Keratinocyte (primary cell): ENCODE measurements at places on chromosomes 4 and X. TPM values are rescaled to one million over a fixed set of nuclear protein-coding genes. Genes with fewer than 3 reads are reported as not detected.

CNKSR2 gene
- 0.19 to 1.6 TPM (median 0.63 TPM) in 3 replicates for polyA plus RNA-seq

PFKFB1 gene
- 0.23 to 0.41 TPM (median 0.33 TPM) in 3 replicates for polyA plus RNA-seq

CLNK gene
- polyA plus RNA-seq, result not detected in 3 replicates

CT45A1 gene
- polyA plus RNA-seq, result not detected in 3 replicates

GYPB gene
- not detected in 3 replicates for polyA plus RNA-seq

CXXC4 gene
- polyA plus RNA-seq, result 0.01 TPM in 1 of 3 replicates, not detected in the others

CDS1 gene
- polyA plus RNA-seq, result 14.1 to 21.7 TPM (median 19.9 TPM) in 3 replicates

GRCh38 chrX:131704136-131704695, 160.3 kb downstream of the OR13H1 start:
- peak overlapping the region; percentile 69 for H3K4me3 ChIP-seq
- no peaks in the 10 kb centered on the region for H3K27me3 ChIP-seq
- no peaks in the 10 kb centered on the region for H3K4me1 ChIP-seq
- DNase-seq, result no peak
- peak overlapping the region; percentile 43 for H3K27ac ChIP-seq

DNA sequence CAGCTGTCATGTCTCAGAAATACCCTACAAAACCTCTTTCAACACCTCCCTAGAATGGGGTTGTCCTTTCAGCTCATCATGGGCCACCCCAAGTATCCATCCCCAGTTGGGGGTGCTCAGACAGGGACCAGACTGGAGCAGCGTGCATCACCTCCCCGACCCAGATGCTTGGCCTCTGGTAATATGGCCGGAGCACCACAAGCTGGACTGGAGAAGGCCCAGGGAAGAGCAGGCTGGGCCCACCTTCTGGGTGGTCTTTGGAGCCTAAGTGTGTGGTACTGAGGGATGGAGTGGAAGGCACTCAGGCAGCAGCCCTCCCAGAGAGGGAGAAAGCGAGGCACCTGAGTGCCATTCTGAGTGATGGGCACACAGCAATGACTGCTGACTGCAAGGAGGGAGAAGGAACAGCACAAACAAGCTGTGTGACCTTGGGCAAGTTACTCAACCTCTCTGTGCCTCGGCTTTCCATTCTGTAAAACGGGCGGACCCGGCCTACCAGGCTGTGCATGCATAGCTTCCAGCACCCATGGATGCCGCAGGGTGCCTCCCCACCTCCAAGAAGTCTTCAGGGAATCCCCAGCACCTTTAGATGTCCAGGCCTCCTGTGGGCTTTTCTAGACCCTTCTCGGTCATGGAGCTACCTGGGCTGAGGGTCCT, 228.2 kb downstream of the AFAP1 start:
- DNase-seq, result no peak
- H3K27me3 ChIP-seq, result no peaks in the 10 kb centered on the region
- no peak overlapping the region for H3K4me3 ChIP-seq
- no peaks in the 10 kb centered on the region for H3K4me1 ChIP-seq

GRCh38 chr4:7377223-7377865, 57.4 kb downstream of the PSAPL1 start:
- no peaks in the 10 kb centered on the region for H3K36me3 ChIP-seq
- no peak for DNase-seq
- no peak overlapping the region for H3K4me3 ChIP-seq

DNA sequence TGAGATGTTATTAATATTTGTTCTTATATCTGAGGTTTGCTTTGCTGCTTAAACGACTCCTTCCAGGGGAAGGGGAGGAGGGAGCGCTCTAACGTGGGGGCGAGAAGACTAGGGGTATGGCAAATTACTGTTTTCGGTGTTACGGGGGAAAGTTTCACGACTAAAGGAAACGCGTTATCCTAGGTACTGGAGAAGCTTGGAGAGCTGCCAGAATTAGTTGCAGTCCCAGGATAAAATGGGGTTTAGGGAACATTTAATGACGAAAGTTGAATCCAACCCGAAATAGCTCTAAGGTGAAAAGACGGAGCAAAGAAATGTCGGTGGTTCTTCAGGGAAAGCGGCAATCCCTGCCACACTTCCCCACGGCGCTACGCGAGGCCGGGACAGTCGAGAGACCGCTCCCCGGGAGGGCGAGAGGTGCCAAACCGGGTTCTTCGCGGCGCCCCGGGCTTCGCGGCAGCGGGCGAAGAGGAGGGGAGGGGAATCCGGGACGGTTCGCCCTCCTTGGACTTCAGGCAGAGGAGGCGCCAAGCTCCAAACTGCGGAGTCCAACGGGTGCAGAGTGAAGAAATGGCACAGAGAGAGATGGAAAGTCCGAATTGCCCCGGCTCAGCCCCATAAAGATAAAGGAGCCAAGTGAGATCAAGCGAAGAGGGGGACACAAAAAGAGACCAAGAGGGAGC, 724 bp downstream of the THOC2 start:
- peaks cover 2% of the 10 kb centered on the region for H3K4me1 ChIP-seq
- no peaks in the 10 kb centered on the region for H3K36me3 ChIP-seq
- H3K4me3 ChIP-seq, result peak overlapping the region; percentile 72
- H3K27ac ChIP-seq, result peak overlapping the region; percentile 82

GRCh38 chr4:140238351-140239056, 84.5 kb upstream of the MAML3 start:
- no peak overlapping the region for H3K4me3 ChIP-seq
- no peak for DNase-seq
- H3K36me3 ChIP-seq, result no peaks in the 10 kb centered on the region
- no peak overlapping the region for H3K27ac ChIP-seq
- no peaks in the 10 kb centered on the region for H3K27me3 ChIP-seq

GRCh38 chr4:125481334-125482045, 166.7 kb downstream of the FAT4 start:
- H3K4me1 ChIP-seq, result no peaks in the 10 kb centered on the region
- DNase-seq, result no peak
- no peaks in the 10 kb centered on the region for H3K27me3 ChIP-seq
- no peak overlapping the region for H3K4me3 ChIP-seq
- no peaks in the 10 kb centered on the region for H3K36me3 ChIP-seq

DNA sequence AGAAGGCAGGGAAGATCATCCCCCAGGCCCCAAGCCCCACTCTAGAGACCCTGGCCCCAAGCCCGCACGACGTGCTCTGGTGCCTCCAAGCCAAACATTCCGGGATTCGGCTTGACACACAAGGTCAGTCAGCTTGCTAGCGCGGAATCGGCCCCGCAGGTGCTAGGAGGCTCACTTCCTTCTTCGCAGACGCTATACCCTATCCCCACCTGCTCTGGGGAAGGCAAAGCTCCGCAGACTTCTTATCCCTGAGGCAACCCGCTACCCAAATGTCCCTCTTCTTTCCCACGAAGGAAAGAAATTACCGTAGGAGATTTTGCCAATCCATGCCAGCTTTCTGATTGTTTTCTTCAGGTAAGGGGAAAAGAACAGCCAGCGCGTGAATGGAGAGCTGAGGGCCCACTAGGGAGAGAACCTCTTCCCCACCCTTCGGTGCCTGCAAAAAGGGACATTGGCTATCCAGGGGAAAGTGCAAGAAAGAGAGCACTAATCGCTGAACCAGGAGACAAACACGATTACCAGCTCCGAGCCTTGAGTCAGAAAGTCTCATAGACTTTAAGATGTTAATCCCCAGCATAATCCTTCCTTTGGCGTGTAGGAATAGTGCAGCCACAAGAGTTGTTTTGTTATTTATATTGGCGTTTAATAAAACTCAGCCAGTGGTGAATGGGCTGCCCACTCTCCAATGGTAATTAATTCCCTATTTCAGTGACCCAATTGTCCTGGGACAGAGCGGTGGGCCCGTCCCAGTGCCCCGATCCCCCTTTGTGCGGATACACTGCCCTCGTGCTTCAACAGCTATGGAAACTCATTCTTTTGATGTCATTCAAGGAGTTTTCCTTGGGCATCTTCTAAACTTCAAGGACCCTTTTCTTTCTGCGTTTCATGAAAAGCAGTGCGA, 5.4 kb upstream of the NEUROG2 start:
- peaks cover 77% of the 10 kb centered on the region for H3K27me3 ChIP-seq
- H3K4me1 ChIP-seq, result peaks cover 13% of the 10 kb centered on the region
- DNase-seq, result no peak
- no peak overlapping the region for H3K27ac ChIP-seq
- no peaks in the 10 kb centered on the region for H3K36me3 ChIP-seq
- no peak overlapping the region for H3K4me3 ChIP-seq

DNA sequence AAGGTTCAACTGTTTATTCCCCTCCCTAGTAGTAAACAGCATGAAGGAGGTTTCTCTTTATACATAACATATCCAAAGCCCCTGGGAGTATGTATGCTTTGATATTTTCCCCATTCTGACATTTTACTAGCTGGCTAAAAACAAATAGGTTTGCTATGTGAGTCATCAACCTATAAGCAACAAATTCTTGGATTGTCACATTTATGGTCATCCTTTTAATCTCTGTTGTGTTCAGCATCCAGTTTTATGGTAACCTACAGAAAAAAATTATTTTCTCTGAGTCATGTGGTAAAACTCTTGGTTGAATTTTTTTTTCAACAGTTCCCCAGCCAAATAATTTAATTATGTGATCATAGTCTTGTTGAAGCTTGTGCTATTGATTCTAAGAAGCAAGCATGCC, 734.1 kb downstream of the ADGRL3 start:
- no peaks in the 10 kb centered on the region for H3K27me3 ChIP-seq
- no peaks in the 10 kb centered on the region for H3K4me1 ChIP-seq
- no peaks in the 10 kb centered on the region for H3K36me3 ChIP-seq
- DNase-seq, result no peak
- H3K27ac ChIP-seq, result no peak overlapping the region

GRCh38 chr4:189207872-189208271, 732.8 kb upstream of the FRG1 start:
- H3K4me1 ChIP-seq, result no peaks in the 10 kb centered on the region
- no peaks in the 10 kb centered on the region for H3K27me3 ChIP-seq
- no peaks in the 10 kb centered on the region for H3K36me3 ChIP-seq
- no peak overlapping the region for H3K27ac ChIP-seq
- DNase-seq, result no peak

GRCh38 chr4:124209626-124210025, 502.9 kb downstream of the ANKRD50 start:
- no peaks in the 10 kb centered on the region for H3K4me1 ChIP-seq
- no peak for DNase-seq
- no peaks in the 10 kb centered on the region for H3K36me3 ChIP-seq
- H3K27ac ChIP-seq, result no peak overlapping the region
- H3K27me3 ChIP-seq, result no peaks in the 10 kb centered on the region

- H3K4me1 ChIP-seq, result peaks cover 20% of the 10 kb centered on the region
- DNase-seq, result no peak
- no peak overlapping the region for H3K4me3 ChIP-seq
- no peaks in the 10 kb centered on the region for H3K27me3 ChIP-seq
- H3K27ac ChIP-seq, result peak overlapping the region; percentile 10
Measured at GRCh38 chr4:36532670-36533379, 251.4 kb downstream of the DTHD1 start.

- DNase-seq, result no peak
- H3K36me3 ChIP-seq, result no peaks in the 10 kb centered on the region
- no peaks in the 10 kb centered on the region for H3K4me1 ChIP-seq
- H3K4me3 ChIP-seq, result no peak overlapping the region
Measured at GRCh38 chr4:42478946-42479345, 81.7 kb downstream of the SHISA3 start.

DNA sequence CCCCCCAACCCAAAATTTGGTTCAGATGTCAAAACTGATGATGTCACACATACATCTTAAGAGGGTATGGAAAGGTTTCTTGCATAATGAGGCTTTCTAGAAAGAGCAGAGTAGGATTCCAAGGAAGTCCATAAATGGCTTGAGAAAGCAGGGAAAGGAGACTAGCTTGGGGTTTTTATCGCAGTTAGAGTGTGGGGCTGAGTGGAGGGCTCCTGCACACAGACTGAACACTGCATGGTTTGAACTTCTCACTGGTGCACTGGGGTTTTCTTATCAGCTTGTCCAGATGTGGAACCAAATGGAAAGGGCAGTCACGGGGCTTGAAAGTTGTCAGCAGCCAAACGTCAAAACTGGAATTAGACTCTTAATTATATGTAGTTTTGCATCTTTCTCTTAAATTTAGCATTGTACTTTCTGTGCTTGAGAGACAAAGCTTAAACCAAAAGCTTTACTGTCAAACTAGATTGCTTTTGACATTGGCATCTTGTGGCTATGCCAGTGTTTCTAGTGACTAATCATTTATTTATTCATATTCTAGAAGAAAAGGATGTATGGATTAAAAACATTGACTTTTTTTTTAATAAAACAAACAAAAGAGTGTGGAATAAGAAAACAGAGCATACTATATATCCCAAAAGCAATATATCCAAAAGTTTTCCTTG, 78.3 kb upstream of the STIM2 start:
- no peak overlapping the region for H3K27ac ChIP-seq
- no peaks in the 10 kb centered on the region for H3K27me3 ChIP-seq
- H3K4me1 ChIP-seq, result peaks cover 36% of the 10 kb centered on the region
- DNase-seq, result no peak
- no peaks in the 10 kb centered on the region for H3K36me3 ChIP-seq

DNA sequence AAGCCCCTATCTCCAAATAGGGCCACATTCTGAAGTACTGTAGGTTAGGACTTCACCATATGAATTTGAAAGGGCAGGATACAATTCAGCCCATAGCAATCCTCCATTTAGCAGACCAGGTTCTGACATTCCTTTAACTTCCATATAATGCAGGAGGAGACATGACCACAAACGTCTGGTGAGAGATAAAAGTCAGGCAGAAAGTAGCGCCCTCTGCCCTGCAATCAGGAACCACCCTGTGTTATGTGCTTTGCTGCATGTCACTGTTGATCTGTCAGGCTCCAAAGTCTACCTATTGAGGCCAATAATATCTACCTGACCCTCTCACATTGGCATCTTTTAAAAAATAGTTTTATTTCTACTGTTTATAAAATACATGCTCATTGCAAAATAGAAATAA, 30.2 kb upstream of the SEPSECS start:
- H3K27me3 ChIP-seq, result no peaks in the 10 kb centered on the region
- no peak overlapping the region for H3K27ac ChIP-seq
- H3K36me3 ChIP-seq, result no peaks in the 10 kb centered on the region
- DNase-seq, result no peak
- no peak overlapping the region for H3K4me3 ChIP-seq
- H3K4me1 ChIP-seq, result no peaks in the 10 kb centered on the region

DNA sequence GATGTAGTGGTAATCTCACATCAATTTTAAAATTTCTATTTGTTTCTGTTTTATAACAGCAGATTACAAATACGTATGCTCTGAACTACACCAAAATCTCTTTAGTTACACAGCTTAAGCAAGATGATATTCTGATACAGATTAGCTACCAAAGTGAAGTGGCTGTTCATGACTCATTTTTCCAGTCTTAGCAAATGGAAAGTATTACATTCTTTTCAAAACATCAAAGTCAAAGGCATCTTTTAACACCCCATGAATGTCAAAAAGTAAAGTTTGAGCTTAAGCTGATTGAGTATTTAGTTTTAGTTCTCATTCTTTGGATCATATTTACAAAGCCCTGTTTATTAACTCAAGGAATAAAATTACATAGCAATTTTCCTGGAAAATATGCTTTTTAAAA, 6.6 kb upstream of the HPGDS start:
- no peaks in the 10 kb centered on the region for H3K36me3 ChIP-seq
- no peak overlapping the region for H3K4me3 ChIP-seq
- no peak overlapping the region for H3K27ac ChIP-seq

DNA sequence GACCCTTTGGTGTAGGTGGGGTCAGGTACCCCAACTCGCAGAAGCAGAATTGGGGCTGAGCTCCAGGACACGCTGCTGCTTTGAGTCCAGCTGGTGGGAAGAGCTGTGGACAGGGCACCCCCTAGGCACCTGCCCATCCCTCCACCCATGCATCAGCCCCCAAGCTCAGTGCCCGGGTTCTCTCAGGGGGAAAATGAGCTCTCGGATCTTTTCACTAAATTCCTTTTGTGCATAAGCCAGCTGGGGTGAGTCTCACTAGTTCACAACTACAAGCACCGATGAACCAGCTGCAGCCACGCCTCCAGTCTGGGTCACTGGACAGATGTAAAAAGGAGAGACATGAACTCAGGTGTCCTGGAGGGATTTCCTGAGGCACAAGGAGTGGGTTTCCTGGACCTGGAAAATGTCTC, 286.8 kb downstream of the CRLF2 start:
- no peak overlapping the region for H3K27ac ChIP-seq
- no peaks in the 10 kb centered on the region for H3K4me1 ChIP-seq
- H3K27me3 ChIP-seq, result no peaks in the 10 kb centered on the region
- no peak overlapping the region for H3K4me3 ChIP-seq
